Lung (tissue), 17 donors: ENCODE measurements at places on chromosomes 11 and 22.

DNA sequence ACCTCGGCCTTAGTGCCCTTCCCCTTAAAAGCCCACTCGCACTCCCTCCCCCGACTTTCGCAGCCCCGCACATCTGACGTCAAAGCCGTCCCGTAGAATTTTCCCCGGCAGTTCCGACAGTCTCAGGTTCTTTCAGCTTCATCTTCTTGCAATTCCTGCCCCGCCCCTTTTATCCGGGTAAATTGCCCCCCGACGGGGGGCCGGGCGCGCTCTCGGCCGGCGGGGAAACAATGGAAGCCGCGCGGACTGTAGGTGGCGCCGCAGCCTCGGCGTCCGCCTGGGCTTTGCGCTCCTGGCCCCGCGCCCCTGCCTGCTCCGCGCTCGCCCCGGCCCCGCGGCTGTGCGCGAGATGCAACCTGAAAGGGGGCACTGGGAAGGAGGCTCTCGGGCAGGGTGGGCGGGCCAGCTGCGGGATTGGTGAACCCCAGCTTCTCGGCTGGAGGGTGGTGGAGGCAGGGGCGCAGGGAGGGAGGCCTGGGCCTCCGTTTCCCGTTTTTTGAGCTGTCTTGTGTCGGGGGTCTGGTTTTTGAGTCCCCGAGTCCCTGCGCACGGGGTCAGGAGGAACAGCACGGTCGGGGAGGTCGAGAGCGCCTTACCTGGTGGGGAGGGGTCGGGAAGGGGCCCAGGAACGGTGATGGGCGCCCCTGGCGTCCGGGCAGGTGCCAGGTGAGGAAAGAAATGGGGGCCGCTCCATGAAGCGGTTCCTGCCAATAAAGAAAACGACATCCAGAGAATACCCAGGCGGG lies 859 bp upstream of the FGF19 start:
- DNase-seq: peak; percentile 31

GRCh38 chr22:32699001-32699582 lies 102.4 kb upstream of the TIMP3 start:
- DNase-seq: peak; percentile 91

DNA sequence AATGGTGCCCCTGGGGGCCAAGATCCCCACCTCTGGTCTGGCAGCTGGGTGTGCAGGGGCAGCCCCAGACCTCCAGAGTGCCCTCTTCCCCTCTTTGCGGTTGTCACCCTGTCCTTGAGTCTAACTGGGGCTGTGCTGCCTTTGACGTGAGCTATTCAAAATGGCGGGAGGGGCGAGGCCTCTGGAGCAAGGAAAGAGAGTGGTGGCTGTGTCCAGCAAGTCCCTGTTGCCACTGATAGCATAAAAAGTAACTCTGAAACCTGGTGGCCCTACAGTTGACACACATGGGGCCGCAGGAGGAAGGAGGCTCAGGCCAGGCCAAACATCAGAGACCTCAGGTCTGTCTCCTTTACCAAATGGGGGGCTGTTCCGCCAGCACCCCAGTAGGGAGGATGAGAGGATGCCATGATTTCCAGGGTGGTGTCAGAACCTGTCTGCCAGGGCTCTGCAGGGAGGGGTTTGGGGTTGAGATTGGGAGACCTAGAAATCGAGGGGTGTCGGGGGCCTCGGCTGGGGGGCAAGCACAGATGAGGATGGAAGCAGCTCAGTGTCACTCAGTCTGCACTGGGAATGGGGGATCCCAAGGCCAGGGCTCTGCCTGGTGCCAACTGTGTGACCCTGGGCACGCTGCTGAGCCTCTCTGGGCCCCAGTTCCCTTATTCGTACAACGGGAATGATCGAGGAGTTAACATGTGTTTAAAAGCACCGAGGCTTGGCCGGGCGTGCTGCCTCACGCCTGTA lies 49.2 kb upstream of the KCNQ1OT1 start:
- no peak for DNase-seq

DNA sequence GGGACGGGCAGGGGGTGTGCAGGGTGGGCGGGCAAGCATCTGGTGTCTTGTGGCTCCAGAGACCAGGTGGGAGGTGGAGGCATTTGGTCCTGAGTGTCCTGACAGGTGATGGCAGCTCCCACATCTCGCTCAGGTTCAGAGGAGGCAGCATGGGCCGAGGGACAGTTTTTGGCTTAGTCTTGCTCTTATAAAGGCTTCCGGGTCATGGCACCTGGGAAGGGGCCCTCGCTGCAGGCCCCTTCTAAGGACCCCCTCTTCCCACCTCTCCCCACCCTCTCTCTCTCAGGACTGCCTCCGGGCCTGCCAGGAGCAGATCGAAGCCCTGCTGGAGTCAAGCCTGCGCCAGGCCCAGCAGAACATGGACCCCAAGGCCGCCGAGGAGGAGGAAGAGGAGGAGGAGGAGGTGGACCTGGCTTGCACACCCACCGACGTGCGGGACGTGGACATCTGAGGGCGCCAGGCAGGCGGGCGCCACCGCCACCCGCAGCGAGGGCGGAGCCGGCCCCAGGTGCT lies 9.9 kb downstream of the CCND1 start:
- DNase-seq: no peak
